OCI-M1 (cell line): ENCODE measurements at places on chromosomes 5 and 9.
A peak's percentile ranks its signal among the peaks of the same experiment; 100 is the strongest.

DNA sequence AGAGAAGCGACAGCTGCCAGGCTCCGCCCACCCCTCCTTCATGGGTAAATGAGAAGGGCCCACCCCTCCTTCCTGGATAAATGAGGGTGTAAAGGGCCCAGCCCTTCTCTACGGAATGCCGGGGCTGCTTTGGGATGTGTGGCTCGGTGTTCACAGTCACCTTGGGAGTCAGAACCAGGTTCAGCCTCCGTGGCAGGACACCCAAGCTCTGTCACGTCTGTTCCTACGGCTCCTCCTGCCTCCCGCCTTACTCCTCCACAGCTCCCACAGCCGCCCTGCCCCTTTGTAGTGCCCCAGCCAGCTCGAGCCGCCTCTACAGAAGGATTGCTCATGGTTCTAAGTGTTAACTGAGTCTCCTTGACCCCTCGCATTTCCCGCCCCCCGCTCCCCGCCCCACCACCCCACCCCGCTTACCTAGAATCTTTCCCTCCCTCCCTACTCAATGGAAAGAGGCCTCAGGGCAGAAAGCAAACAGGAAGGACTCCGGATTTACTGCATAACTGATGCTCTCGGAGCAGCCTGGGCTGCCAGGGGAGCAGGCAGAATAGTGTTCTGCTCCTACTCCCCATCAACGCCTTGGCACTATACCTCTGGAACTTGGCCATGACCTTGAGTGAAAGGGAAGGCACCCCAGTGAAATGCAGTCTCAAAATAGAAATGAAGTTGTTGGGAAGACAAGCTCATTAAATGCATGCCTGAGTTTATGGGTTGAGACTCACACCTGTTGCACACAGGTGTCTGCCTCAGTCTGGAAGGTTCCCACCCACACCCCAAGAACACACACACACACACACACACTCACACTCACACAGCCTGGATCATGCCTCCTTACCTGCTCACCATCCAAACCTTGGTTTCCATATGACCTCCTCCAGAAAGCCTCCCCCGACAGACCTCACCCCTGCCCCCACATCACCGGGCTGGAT, 59.6 kb downstream of the NEURL1B start:
- DNase-seq = no peak

GRCh38 chr9:125551781-125552180, 155.2 kb downstream of the MAPKAP1 start:
- DNase-seq = peak; percentile 8

GRCh38 chr5:131163276-131164119, 1.6 kb downstream of the HINT1 start:
- peak; percentile 71 for DNase-seq

DNA sequence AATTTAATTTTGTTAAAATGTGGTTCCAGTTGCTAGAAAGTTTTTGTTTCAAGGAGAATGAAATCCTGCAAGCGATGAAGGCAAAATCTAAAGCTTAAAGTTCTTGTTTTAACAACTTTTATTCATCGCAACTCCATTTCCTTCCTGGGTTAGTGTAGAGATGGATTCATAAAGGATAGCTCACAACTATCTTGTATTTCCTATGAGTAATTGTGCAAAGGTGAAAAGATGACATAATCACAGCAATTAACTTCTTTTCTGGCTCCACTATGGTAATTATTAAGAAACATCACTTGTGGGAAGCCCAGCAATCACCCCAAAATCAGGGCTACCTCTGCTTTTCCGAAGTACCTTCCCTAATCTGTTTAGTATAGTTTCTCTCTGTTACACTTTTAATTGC, 80.8 kb upstream of the SEMA6A start:
- no peak for DNase-seq

GRCh38 chr9:22238809-22239684, 207.6 kb upstream of the DMRTA1 start:
- DNase-seq = peak; percentile 66

DNA sequence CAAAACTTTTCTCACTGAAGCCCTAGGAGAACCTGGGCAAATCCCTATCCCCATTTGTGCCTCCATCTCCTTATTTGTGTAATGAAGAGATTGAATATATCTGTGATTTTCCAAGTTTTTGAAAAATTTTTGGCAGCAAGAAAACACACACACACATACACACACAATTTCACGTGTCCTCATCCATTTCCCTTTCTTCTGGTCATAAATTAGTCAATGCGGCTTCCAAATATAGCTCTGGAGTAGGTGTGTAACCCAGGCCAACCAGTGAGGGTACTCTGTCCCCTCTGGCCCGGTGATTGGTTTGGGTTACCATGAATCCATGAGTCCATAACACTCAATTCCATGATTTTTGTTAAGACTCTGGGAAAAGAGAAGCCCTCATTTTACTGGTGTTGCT, 12.7 kb downstream of the CSF1R start:
- no peak for DNase-seq

- DNase-seq = no peak
Observed at GRCh38 chr5:28678899-28679298, 1640.5 kb upstream of the CDH9 start.

- DNase-seq = peak; percentile 15
Observed at GRCh38 chr5:138369261-138369660, 16.8 kb downstream of the KDM3B start.

- DNase-seq = no peak
Observed at GRCh38 chr5:157888814-157889532, 30.0 kb upstream of the CLINT1 start.

- DNase-seq = no peak
Observed at GRCh38 chr5:169712428-169712827, 75.4 kb downstream of the DOCK2 start.

- DNase-seq = peak; percentile 11
Observed at GRCh38 chr5:56669534-56670483, 145.5 kb upstream of the MAP3K1 start.

DNA sequence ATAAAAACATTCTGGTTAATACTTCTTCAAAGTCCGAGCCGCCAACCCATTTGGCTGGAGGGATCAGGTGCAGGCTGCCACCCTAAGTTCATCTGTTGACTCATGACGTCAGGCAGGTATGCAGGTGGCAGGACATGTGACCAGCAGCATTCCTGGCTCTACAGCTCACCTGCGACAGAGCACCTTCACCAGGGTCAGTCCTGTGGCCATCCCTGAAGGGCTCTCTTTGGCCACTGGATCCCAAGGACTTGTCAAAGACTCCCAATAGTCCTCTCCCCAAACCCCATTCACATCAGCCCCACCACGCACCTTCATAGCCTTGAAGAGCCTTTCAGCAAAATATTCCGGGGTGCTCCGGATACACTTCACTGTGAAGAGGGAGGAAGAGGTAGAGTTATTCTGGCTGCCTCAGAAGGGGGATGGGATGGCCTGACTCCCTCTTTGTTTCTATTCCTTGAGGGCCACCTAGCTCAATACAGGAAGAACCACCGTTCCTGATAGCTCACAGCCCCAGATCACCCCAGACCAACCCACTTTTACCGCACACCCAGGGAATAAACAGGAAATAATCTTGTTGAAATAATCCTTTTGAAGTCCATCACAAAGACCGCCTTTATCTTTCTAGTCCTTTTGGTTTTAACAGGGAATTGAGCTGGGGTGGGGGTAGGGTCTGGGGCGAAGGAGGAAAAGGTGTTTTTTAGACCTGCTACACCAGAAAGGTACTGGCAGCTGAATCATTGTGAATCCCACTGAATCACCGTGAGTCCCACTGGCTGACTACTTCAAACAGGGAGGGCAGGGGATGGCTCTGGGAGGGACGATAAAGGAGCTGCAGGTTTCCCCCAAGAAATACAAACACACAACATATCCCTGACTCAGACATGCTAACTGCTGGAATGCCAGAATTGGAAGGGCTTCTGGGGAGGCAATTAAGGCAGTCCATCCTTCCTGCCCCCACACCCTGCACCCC, 26.4 kb downstream of the ANXA6 start:
- no peak for DNase-seq

GRCh38 chr9:79774356-79774755, 202.6 kb downstream of the TLE4 start:
- no peak for DNase-seq

DNA sequence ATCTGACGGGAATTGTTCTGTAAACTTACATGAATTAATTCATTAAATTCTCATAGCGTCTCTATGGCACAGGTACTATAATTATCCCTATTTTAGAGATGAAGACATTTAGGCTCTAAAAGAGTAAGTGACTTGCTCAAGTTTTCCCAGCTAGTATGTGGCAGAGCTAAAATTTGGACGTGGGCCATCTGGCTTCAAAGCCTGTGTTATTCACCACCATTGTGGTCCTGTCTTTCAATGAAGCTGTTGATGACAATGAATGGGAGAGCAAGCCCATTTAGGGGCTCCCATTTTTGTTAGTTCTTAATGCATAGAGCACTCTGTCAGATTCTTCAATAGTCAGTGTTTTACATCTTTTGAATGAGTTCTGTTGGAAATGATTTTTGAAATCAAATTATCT, 236.0 kb upstream of the CD180 start:
- no peak for DNase-seq

GRCh38 chr5:129223178-129223577, 128.6 kb downstream of the ISOC1 start:
- no peak for DNase-seq

- peak; percentile 19 for DNase-seq
Observed at GRCh38 chr9:76018761-76019160, 128.3 kb downstream of the PCSK5 start.

GRCh38 chr5:22560147-22560546, 293.0 kb downstream of the CDH12 start:
- no peak for DNase-seq

GRCh38 chr9:99369327-99369722, 147.2 kb downstream of the SEC61B start:
- DNase-seq = no peak

- no peak for DNase-seq
Observed at GRCh38 chr5:6202149-6202967, 176.0 kb downstream of the MED10 start.

GRCh38 chr5:92850886-92851285, 730.1 kb downstream of the NR2F1-AS1 start:
- DNase-seq = no peak

GRCh38 chr5:78182838-78183237, 111.7 kb downstream of the AP3B1 start:
- no peak for DNase-seq

- no peak for DNase-seq
Observed at GRCh38 chr5:107476783-107477182, 194.0 kb downstream of the EFNA5 start.

- DNase-seq = no peak
Observed at GRCh38 chr5:117792476-117792875, 1195.9 kb downstream of the DTWD2 start.

GRCh38 chr9:134988706-134989105, 71.0 kb upstream of the FCN1 start:
- DNase-seq = no peak

GRCh38 chr5:111063709-111064322, 7.7 kb upstream of the TSLP start:
- DNase-seq = no peak

DNA sequence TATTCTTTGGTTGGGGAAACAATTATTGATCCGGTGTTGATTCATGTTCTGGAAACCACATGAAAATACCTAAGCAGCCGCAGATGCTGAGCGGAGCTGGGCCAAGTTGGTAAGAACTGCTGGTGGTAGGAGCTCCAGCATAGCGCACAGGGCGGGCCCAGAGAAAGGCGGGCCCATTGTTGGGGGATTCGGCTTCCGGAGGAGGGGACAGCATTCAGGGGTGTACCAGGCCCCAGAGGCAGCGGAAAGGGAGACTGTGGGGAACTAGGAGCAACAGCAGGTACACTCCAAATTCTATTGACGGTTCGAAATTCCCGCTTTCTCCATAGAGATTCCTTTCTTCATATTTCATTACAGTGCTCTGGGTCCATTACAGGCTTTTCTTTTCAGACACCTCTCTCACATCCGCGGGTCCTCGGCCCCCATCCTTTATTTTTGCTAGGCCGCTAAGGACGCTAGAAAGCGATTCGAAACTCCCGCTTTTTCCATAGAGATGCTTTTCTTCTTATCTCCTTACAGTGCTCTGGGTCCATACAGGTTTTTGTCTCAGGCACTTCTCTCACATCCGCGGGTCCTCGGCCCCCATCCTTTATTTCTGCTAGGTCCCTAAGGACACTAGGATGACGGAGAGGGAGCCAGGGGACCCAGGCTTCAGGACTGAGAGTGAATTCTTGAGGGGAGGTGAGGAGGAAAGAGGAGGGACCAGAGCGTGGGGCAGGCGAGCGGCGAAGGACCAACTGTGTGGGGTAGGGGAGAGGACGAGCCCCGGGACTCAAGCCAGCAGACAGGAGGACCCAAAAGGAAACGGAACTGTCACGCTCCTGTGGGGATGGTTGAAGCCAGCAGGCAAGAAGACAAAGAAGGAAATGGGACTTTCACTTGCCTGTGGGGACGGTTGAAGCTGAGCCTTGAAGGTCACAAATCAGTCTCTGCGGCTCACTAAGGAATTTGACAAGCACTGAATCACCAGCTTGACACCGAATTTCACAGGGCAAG, at the start of gene CCDC152:
Gene CCDC152, plus strand, starts transcription at position 213 of the 996 bp plus-strand sequence. CDS start 2,304 bp downstream, outside the sequence.
- DNase-seq = peak; percentile 54

GRCh38 chr5:169576181-169576598, 7.4 kb upstream of the SPDL1 start:
- DNase-seq = peak; percentile 11

DNA sequence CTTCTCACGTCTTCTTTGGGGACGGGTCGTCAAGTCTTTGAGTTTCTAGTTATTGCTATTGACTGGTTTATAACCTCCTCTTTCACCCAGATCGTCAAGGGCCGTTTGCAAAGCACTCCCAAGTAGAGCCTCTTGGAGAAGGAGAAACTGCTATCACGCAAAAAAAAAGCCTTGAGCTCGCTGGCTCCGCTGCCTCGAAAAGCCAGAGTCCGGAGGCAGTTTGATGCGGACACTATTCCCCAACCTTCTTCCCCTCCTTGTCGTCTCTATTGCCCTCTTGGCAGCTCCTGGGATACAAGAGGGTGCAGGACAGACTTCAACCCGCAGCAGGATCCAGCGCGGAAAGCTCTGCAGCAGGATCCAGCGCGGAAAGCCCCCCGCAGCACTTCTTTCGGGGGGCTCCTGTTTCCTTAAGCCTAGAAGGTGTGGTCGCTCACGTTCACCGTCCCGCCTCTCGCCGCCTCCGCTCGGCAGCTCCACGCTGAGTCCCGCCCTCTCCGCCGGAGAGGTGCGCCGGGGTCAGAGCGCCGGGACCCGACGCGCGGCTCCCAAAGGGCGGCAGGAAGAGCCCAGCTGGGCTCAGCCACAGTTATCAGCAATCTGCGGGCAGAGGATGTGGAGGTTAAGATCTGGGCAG, at the start of gene PCDHAC1:
Gene PCDHAC1, plus strand, starts transcription at position 494 of the 637 bp plus-strand sequence. CDS start 594 bp downstream, outside the sequence.
- DNase-seq = no peak

GRCh38 chr5:150081541-150082283, 4.6 kb downstream of the CSF1R start:
- peak; percentile 30 for DNase-seq

- DNase-seq = no peak
Observed at GRCh38 chr5:127813633-127814587, 110.7 kb downstream of the CCDC192 start.

DNA sequence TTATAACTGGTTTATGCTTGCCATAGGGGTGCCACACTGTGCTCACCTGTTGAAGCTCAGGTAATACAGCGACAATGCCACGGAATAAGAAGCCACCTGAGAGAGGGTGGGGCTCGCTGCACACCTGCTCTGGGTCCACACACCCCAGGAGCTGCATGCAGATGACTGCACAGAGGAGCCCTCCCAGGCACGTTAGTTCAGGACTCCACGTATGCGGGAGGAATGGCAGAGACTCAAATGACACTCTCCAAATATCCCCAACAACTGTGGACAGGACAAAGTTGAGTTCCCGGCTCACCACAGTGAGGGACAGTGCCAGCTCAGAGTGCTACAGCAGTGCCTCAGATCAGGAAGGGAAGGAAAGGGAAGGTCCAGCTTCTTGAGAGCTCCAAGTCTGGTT, 5.8 kb upstream of the FCN1 start:
- no peak for DNase-seq

- DNase-seq = no peak
Observed at GRCh38 chr9:94771096-94771495, 44.6 kb downstream of the AOPEP start.
